ENCODE measurements at places on chromosomes 4 and X. TPM values are rescaled to one million over a fixed set of nuclear protein-coding genes. Genes with fewer than 3 reads are reported as not detected.

TMSB15A gene
- 247 TPM for polyA plus RNA-seq

VEGFC gene
- 0.71 TPM for polyA plus RNA-seq

PAGE5 gene
- not detected for polyA plus RNA-seq

MAML3 gene
- 1.3 TPM for polyA plus RNA-seq

UBQLN2 gene
- polyA plus RNA-seq: 21.8 TPM

RHOXF2 gene
- polyA plus RNA-seq: 0.27 TPM

MAGEA10 gene
- polyA plus RNA-seq: not detected

CLNK gene
- not detected for polyA plus RNA-seq

TEX11 gene
- polyA plus RNA-seq: 0.28 TPM

HMX1 gene
- polyA plus RNA-seq: 0.23 TPM

UVSSA gene
- 5.9 TPM for polyA plus RNA-seq

BTK gene
- polyA plus RNA-seq: 0.68 TPM

EDA gene
- 5.0 TPM for polyA plus RNA-seq

ODAPH gene
- not detected for polyA plus RNA-seq

ELOVL6 gene
- 74.5 TPM for polyA plus RNA-seq

ZMAT1 gene
- polyA plus RNA-seq: 1.8 TPM

SAGE1 gene
- not detected for polyA plus RNA-seq

LPAR4 gene
- 13.0 TPM for polyA plus RNA-seq

HERC5 gene
- polyA plus RNA-seq: 22.8 TPM

FMR1NB gene
- not detected for polyA plus RNA-seq

PPA2 gene
- 73.1 TPM for polyA plus RNA-seq

CLDN2 gene
- not detected for polyA plus RNA-seq

LRIT3 gene
- not detected for polyA plus RNA-seq

USP17L27 gene
- polyA plus RNA-seq: not detected

NUDT10 gene
- 21.8 TPM for polyA plus RNA-seq

PPM1K gene
- polyA plus RNA-seq: 9.1 TPM

PNPLA4 gene
- 19.4 TPM for polyA plus RNA-seq

ZFP42 gene
- polyA plus RNA-seq: 70.9 TPM

FABP2 gene
- not detected for polyA plus RNA-seq

XAGE1A gene
- polyA plus RNA-seq: not detected

Measured in GM23338 (cell line).